ENCODE measurements at places on chromosomes 5 and 9. TPM values are rescaled to one million over a fixed set of nuclear protein-coding genes. Genes with fewer than 3 reads are reported as not detected.

The DAPK1 gene
- 19.7 TPM for total RNA-seq

The FIBCD1 gene
- total RNA-seq, result 0.51 TPM

The NSG2 gene
- total RNA-seq, result not detected

The WDR38 gene
- total RNA-seq, result not detected

The PELO gene
- 18.3 TPM for total RNA-seq

The PHF24 gene
- total RNA-seq, result not detected

The DMRT3 gene
- not detected for total RNA-seq

The NINJ1 gene
- total RNA-seq, result 18.5 TPM

The EDIL3 gene
- 56.0 TPM for total RNA-seq

The ICE1 gene
- 27.3 TPM for total RNA-seq

The PDE6A gene
- 0.58 TPM for total RNA-seq

DNA sequence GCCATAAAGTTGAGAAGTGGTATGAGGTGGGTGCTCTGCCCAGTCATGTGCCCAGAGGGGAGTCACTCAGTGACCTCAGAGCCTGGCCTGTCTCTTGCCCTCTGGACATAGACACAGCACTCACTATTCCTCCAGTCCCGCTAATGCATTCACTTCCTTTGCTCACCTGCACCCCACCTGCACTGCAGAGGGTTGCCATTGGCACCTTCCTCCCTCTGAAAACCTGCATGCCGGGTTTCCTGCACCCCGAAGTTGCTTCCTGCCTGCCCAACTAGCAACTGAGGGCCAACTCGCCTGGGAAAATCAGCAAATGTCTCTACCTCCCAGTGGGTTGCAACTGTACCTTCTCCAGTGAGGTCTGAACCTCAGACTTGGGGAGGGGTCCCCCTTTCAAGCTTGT lies 48.1 kb upstream of the SPTLC1 start:
- no peak for DNase-seq

- DNase-seq, result no peak
Observed at GRCh38 chr5:6491919-6492290, 43.2 kb downstream of the UBE2QL1 start.

DNA sequence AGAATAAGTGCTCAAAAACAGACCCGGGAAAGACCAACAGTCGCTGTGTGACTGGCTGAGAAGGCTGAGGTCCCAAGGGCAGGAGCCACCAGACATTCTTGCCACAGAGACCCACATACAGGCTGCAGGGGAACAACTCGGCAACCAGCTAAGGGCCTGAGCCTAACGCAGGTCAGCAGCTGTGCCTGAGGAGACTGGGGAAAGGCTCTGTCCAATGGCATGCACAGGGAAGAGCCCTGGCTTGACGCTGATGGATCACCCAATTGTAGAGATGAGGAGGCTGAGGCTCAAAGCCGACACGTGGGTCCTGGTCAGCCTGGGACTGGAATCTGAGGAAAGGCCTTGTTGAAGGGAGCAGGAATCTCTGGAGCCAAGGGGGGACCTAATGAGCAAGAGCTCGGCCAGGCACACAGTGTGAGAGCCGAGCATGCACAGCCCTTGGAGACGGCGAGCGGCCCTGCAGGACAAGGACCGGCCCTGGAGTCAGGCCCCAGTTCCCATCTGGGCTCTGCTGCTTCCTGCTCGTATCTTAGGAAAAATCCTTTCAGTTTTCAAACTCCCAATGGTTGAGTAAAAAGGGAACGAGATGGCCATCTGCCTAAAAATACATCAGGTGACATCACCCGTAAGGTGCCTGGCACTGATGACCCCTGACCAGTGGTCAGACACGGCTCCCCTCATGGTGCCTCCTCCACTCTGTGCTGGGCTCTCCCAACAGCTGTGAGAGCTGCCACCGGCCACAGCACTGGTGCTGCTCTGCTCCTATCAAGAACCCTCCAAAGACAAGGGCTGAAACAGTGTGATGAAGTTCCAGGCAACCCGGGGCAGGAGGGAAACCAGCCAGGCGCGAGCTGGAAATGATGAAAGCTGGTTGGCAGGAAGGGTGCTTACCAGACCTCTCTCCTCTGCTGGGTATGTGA lies 16.4 kb downstream of the LMAN2 start:
- no peak for DNase-seq

DNA sequence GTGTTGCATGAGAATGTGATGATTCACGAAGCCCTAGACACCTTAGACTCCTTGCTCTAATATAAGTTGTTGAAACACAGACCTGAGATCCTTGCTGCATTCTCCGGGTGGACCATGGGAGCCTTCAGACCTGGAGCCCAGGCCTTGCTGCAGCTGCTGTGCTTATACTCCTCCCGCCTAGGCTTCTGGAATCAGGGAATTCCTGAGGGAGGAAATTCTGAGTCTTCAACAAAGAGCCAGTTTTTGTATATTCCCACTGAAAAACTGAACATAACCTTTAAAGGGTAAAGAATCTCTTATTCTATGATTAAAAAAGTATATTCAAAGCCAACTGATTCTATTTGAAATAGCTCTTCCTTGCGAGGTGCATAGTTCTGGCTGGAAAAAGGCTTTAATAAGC lies 245.1 kb upstream of the ELAVL2 start:
- no peak for DNase-seq

GRCh38 chr5:127068493-127069214 lies 4.6 kb downstream of the C5orf63 start:
- peak; percentile 55 for DNase-seq

GRCh38 chr5:119304439-119305211 lies 51.2 kb upstream of the TNFAIP8 start:
- no peak for DNase-seq

DNA sequence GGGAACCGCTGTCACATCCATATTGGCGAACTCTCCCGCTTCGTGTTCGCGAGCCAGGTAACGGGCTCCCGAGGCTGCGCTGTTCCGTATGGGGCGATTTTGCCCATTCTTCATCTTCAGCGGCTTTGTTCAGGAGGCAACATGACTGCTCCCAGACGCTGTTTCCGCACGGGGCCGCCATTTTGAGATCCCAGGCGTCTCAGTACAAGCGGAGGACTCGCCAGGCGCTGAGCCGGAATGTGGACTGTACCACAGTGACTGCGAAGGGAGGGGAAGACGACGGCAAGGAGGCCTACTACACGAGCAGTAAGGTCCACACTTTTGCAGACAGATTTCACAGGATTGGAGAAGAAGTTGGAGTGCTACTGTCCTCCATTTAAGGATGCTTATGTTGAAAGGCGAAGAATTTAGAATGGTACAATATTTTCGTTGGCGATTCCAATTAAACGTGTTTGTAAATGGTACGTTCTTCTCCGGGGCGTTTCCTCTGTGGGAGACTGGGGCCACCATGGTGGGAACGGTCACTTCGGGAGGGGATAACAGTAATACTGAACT lies 41.6 kb upstream of the ZNF300 start:
- DNase-seq, result no peak

DNA sequence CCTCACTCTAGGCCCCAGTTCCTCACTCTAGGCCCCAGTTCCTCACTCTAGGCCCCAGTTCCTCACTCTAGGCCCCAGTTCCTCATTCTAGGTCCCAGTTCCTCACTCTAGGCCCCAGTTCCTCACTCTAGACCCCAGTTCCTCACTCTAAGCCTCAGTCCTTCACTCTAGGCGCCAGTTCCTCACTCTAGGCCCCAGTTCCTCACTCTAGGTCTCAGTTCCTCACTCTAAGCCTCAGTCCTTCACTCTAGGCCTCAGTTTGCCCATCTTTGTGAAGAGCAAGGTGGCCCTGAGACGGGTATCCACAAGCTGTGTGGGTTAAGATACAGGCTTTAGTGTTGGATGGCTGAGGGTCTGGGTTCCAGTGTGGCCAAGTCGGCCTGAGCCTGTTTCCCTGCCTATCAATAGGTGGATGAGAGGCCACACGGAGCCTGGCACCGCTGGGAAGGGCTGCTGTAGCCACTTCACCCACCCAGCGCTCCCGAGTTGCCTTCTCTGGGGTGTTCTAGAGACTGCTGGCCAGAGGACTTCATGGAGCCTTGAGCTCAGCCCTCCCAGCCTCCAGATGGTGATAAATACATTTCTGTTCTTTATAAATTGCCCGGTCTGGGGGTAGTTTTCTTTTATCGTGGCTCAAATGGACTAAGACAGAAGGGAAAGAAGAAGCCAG lies 150.2 kb downstream of the RXRA start:
- DNase-seq, result no peak

DNA sequence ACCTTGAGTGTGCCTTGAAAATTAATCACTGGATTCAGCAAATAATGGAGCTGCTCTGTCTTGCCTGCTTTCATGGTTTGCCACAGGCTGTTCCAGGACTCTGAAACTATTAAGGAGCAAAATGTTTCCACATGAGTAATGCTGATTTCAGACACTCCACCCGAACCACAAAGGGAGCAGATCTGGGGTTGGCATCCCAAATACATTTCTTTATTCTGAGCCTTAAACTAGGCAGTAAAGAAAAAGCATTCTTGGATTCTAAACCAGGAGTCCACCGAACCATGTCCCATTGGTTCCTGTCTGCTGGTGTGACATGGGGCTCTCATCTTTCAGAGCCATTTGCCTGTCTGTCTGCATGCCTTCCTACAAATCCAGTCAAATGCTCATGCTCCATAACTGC lies 10.1 kb upstream of the C1QTNF3 start:
- DNase-seq, result peak; percentile 85

DNA sequence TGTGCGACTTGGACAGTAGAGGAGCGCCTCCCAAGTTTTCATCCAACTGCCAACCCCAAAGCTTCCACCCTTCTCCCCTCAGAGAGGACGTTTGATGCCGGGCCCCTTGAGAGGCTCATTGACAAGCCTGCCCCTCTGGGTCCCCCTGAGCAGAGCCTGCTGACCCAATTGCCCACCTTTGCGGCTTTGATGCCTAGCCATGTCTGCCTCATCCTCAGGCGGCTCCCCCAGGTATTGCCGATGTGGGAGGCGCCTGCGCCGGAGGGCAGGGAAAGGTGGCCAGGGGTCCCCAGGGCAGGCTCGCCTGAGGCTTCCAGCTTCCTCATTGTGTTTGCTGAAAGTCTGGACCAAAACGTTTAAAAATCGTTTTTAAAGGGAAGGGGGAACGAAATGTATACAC lies 1.4 kb downstream of the ODF2 start:
- no peak for DNase-seq

- no peak for DNase-seq
Observed at GRCh38 chr9:136769710-136770191, 5.4 kb upstream of the LCN15 start.

GRCh38 chr9:106936680-106937079 lies 73.7 kb downstream of the ZNF462 start:
- no peak for DNase-seq

DNA sequence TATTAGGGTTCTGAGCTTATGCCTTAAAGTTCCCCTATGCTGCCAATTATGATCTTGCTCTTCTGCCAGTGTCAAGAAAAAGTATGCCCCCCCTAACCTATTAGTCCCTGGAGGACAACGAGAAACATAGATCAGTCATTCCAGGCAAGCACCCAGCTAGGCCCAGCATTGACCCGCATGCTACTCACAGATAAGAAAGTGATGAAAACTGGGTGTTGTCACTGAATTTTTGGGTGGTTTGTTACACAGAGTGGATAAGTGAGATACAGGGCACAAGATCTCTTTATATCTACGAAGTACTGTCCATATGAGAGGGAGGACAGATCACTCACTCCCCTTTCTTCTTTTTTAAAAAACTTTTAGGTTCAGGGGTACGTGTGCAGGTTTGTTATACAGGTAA lies 6.4 kb upstream of the TEX48 start:
- no peak for DNase-seq

DNA sequence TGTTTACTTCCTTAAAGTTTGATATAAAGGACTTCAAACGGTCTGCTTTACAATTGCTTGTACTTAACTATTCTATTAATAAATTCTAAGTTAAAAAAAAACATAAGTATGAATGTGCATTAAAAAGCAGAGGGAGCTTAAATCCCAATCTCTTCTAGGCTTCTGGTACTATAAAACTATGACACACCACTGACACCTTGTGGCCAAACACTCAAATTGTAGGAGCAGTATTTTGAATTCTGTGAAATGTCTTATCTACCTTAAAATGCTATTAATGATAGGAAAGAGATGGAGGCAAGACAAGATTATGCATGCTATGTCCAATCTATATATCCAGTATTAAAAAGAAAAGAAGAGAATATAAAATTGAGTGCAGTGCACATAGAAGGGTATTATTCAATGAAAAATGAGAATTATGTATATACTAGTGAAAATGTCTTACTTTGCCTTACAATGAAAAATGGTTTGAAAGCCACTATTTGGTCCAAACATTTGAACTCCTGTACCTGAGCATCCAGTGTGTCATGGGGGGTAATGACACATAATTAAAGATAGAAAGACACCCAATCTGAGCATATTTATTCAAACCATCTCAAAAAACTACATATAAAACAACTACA lies 87.6 kb downstream of the ERP44 start:
- peak; percentile 54 for DNase-seq

DNA sequence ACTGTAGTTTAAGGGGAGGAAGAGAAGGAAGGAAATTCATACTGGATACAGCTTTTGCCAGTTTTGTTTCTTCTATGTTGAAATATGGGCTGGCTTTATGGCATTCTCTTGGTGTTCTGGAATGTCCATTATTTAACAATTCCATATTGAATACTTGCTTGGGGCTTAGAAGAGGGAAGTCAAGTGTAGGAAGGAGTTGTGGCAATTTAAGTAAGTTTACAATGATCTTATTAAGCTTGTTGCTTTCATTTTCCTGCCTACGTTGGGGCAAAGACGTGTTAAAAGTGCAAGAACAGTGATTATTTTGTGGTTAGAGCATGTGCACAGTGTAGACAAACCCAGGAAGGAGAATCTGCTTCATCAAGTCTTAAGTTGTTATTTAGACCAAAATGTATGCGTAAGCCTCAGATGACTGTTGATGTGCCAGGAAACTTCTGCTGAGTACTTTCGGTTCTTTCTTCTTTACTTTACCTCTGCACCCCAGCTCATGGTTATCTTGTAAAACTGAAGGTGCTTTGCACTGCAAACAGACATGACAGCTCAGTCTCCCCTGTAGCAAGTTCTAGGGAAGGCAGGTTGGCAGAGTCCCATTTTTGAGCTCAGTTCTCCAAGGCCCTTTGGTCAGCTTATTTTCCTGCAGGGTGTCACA lies 75.8 kb downstream of the F2RL2 start:
- DNase-seq, result no peak

GRCh38 chr9:2494562-2494961 lies 127.0 kb upstream of the VLDLR start:
- peak; percentile 63 for DNase-seq

GRCh38 chr9:77935974-77936373 lies 95.6 kb downstream of the GNAQ start:
- DNase-seq, result no peak

- peak; percentile 35 for DNase-seq
Observed at GRCh38 chr5:172312286-172312685, 28.7 kb upstream of the UBTD2 start.
